ENCODE measurements at places on chromosomes 6 and 20. TPM values are rescaled to one million over a fixed set of nuclear protein-coding genes. Genes with fewer than 3 reads are reported as not detected.
A peak's percentile ranks its signal among the peaks of the same experiment; 100 is the strongest.

DNA sequence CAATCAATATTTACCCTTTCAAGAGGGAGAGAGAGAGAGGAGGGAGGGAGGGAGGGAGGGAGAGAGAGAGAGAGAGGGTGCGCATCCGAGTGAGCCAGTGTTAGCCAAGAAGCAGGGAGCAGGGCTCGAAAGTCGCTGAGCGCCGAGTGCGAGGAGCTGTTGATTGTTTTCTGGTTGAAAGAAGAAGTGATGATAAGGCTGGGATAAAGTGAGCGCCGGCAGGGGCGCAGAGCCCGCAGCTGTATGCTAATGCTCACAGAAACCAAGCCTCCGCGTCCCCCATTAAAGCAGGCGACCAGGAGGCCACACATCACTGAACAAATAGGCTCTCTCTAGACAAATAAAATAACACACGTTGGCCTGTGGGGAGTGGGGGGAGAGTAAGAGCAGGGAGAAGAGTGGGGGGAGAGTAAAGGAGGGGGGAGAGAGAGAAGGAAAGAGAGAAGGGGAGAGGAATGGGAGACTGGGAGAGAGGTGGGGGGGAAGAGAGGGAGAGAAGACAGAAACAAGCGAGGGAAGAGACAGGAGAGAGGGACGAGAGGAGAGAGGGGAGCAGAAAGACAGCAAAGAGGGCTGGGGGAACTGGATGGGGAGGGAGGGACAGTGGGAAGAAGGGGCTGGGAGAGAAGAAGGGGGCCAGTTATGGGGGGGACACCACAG lies 5.0 kb upstream of the INSM1 start:
- peak; percentile 89 for DNase-seq

The HLA-B gene
- polyA plus RNA-seq, result 404 TPM

- DNase-seq, result no peak
These were observed 9.5 kb upstream of the SNAP25 start for GRCh38 chr20:10209091-10209490.

DNA sequence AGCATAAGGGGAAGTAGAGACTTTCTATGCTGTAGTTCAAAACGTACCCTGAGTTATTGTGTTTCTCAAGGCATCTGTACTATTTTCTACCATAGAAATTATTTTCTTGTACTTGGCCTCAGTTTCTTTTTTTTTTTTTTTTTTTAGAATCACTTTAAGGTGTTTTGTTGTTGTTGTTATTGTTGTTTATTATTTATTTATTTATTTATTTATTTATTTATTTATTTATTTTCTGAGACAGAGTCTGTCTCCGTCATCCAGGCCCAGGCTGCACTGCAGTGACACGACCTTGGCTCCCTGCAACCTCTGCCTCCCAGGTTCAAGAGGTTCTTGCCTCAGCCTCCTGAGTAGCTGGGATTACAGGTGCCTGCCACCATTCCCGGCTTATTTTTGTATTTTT lies 179.1 kb downstream of the GRIK2 start:
- DNase-seq, result no peak

Data from brain (organoid and tissue), 16 donors.